Stimulated activated CD4-positive, alpha-beta T cell treated with anti-CD3 and anti-CD28 coated beads, Interleukin-1b, Interleukin-23, amount 100 ng/mL, for 4 hours (primary cell): ENCODE measurements at places on chromosomes 11 and 22.

DNA sequence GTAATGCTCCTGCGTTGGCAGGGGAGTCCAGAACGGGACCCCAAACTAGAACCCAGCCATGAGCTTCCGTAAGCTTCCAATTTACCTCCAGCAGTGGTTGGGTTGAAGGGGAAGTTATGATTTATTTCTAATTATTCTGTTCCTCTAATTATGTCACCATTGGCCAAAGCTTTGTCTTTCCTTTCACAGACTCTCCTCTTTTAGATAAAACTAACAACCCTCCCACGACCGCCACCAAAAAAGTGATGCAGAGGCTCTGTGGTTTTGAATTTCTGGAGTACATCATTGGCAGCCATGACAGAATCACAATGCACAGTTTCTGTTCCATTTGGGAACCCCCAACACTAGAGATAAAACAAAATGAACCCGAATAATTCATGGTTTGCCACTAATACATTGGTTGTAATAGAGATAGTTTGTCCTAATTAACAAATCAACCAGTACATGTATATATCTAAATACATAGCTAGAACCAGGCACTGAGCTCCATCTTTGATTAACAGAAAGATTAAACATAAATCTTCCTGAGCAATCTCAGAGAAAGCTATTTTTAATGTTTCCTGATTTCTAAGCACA, 64.3 kb downstream of the ETS1 start:
- no peak for DNase-seq

DNA sequence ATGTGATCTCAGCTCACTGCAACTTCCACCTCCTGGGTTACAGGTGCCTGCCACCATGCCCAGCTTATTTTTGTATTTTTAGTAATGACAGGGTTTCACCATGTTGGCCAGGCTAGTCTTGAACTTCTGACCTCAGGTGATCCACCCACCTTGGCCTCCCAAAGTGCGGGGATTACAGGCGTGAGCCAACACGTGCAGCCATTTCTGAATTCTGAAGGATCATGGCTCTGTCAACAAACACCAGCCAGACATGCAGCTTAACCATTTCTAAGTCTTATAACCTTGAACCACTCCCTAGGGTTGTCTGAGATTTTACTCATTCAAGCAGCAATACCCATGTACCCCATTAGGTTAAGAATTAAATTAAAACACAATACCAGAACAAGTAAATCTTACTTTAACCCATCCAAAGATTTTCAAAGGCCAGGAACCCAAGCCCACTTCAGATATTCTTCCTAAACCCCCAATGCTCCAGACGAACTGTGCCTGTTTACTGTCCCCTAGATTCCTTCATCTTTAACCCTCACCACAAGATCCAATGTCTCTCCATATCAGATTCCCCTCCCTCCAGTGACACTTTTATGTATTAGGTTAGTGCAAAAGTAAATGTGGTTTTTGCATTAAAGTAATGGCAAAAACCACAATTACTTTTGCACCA, 4.0 kb downstream of the RPS13 start:
- no peak for DNase-seq

- peak; percentile 81 for DNase-seq
These were observed 1.9 kb downstream of the TIRAP start for GRCh38 chr11:126284829-126285228.

DNA sequence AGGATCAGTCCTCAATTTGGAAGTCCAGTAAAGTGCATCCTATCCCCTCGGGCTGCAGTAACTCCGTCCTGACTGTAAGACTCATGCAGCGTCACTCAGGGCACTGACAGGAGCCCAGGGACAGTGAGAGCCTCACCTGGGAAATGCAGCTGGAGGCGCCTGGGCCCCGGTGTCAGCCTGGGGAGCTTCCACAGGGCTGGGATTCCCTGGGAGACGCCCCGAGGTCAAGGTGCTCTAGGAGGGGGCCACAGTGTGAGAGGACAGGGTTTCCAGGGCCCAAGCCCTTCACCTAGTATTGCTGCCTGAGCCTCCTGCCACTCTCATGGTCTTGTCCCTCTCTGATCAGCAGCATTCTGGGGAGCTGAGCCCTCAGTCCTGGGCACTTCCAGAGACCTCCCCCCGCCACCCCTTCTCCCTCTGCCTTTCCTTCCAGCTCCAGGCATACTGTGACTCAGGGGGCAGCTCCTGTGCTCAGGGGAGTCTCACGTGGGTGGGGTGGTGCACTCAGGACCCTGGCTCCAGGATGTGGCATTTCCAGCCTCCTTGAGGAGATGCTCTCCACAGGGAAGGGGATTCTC, 99.1 kb upstream of the IGLL5 start:
- no peak for DNase-seq

DNA sequence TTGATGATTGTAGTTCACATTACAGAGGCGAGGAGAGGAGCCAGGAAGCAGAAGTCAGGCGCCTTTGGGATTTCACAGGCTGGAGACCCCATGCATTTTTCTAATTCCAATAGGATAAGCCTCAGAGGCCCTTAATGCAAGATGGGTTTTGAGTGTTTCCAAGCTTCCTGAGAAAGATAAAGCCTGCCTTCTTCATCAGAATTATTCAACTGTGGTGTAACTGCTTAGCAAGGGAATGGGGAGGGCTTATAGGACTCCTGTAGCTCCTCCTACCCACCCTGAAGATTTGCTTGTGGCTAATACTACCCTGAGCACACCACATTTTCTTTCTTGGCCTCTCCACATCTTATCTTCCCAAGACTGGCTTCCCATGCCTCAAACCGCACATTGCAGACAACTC, 151.1 kb upstream of the ISX start:
- no peak for DNase-seq

DNA sequence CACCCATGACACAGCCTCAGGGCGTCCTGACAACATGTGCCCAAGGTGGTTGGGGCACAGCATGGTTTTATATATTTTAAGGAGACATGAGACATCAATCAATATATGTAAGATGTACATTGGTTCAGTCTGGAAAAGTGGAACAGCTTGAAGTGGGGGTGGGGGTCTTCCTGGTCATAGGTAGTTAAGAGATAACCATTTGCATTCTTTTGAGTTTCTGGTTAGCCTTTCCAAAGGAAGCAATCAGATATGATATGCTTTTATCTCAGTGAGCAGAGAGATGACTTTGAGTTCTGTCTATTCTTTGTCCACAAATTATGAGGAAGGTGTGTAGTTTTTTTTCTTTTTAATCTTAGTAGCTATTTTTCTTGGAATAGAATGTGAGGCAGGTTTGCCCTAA, 10.1 kb upstream of the ANAPC15 start:
- DNase-seq = no peak

GRCh38 chr22:37282385-37282677, at the start of gene CYTH4:
TSS of gene CYTH4 (plus strand) at chr22:37282508. CDS start at chr22:37282570, 62 bp downstream.
- peak; percentile 60 for DNase-seq

- DNase-seq = no peak
These were observed 359.6 kb upstream of the CTSC start for GRCh38 chr11:88697139-88697538.

DNA sequence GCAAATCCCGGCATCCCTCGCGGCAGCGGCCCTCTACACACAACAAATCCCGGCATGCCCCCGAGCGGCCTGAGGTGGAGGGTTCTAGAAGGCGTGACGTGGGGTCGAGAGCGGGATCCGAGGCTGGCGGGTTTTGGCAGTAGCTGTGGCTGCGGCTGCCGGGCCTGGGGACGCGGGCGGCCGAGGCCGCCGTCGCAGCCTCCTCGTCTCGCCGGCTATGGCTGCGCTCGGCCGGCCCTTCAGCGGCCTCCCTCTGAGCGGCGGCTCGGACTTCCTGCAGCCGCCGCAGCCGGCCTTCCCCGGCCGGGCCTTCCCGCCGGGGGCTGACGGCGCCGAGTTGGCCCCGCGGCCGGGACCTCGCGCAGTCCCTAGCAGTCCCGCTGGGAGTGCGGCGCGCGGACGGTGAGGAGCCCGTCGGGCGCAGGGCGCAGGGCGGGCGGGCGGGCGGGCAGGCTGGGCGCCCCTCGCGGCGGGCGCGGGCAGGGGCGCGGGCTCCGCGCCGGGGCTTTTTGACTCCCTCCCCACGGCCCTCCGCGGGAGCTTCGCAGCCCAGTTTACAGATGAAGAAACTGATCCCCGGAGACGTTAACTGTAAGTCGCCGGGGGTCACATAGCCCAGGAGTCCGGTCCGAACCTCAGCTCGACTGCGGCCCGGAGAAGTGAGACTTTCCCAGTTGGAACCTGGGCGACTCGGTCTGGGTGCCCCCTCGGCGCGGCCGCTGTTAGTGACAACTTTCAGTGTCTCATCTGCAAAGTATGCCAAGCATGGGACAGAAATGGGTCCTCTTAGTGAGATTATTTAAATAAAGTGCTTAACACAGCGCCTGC, at the start of gene CCDC117:
CCDC117 (plus strand) TSS at position 63 of the 828 bp plus-strand sequence; CDS start at position 218, 155 bp downstream.
- DNase-seq = peak; percentile 90
